Activated T-cell treated with anti-CD3 and anti-CD28 coated beads, Interleukin-2, amount 50 U/mL, for 4 hours (primary cell): ENCODE measurements at places on chromosomes 4 and X.

DNA sequence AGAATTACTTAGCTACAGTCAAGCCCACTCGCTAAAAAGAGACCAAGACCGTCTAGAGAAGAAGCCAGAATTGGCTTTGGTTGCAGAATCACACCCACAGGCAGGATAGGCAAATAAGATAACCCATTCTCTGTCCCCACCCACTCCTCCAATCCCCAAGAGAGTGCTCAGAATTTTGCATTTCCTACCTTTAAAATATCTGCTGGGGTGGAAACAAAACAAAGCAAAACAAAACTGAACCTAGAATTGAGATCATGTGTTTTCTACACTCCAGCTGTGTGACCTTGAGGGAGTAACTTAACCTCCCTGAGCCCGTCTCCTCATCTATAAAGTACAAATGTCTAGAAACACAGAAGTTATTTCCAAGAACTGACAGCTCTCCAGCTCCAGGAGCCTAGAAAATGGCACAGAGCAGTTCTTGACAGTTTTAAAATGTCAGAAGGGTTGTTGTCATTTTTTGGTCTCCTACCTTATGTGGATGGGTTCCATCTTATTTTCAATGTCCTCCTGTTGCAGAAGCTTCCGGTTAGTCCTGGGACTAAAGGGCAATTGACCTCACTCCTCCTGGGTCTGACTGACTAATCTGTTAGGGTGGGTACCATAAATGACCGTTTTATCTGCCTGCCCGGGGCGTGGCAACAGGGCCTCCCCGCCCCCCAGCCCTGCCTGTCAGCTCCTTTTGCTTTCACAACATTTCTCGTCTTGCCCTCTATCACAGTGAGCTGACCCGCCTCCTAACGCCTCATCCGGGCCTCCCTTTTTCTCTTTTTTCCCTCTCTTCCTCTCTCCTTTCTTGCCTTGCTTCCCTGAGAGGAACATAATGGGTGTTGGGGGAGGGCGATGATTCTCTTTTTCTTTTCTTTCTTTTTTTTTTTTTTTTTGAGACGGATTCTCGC, 114.0 kb downstream of the RBM47 start:
- no peak for DNase-seq

- DNase-seq, result no peak
Measured at GRCh38 chrX:154918060-154918483, 31.9 kb downstream of the F8A1 start.

GRCh38 chr4:19707876-19708275, 543.8 kb upstream of the SLIT2 start:
- no peak for DNase-seq

DNA sequence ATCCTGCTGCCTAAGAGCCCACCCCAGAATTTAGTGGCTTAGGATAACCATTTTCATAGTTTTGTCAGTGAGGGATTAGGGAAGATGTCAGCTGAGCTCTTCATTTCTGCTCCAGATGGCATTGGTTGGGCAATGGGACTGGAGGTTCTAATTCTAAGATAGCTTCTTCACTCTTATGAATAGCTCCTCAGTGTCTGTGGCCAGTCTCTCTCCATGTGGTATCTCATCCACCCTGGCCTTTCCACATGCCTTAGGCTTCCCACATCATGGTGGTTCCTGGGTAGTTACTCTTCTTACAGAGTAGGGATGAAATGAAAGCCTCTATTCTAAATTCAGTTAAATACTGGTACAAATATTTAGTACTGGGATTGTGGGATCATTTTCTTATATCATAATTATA, 31.3 kb downstream of the REPS2 start:
- no peak for DNase-seq

- no peak for DNase-seq
Measured at GRCh38 chrX:115652221-115652620, 91.2 kb downstream of the PLS3 start.

- no peak for DNase-seq
Measured at GRCh38 chr4:117164338-117164737, 79.0 kb upstream of the TRAM1L1 start.

DNA sequence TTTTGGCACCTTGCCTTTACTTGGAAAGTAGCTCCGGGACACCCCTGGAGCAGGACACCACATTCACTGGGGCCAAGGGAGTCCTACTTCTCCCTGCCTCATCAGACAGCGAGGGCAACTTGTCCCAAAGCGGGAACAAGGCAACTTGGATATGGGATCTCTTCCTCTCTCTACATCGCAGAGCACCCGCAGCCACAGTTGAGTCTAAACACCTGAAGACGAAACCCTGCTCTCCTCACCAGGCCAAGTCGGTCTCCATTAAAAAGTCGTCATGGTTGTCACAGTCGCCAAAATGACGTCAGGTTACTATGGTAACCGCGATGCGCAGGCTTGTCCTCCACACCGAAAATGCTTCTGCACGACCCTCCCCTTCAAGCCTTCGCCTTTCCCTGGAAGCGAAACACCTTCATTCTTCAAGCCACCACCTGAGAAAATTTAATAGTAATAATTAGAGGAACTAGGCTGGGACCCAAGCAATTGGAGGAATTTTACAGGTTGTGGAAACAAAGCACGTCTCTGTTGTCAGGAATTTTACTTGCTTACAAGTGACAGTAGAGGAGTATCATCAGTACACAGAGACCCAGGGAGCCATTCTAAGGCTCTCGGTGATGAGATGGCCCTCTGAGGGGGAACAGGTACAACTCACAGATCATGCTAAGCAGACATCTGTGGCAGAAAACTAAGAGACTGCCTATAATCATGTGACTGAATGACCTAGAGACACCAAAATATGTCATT, 30.5 kb upstream of the TCEAL4 start:
- peak; percentile 54 for DNase-seq
